Liver (tissue), 10 donors: ENCODE measurements at places on chromosomes 1 and 21. TPM values are rescaled to one million over a fixed set of nuclear protein-coding genes. Genes with fewer than 3 reads are reported as not detected.

The IGSF3 gene
- total RNA-seq, result 5.4 TPM

The CACNA1E gene
- total RNA-seq, result under 0.01 TPM

The UBE2U gene
- not detected for total RNA-seq

DNA sequence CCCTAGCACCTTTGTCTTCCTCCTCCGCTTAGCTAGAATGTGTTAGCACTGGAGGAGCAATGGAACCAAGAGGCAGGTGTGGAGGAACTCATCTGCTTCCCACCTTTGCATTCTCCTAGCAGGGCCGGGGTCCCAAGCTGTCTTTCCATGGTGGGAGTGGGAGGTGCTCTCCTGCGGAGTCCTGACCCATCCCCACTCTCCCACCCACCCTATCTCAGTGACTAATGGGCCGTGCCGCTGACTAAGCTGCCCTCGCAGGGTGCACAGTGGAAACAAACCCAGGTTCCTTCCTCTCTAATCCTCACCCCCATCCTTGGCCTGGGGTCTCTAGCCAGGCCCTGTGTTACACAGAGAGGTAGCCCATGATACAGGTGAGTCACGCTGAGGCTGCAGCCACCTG is 177.5 kb downstream of the HIVEP3 start:
- H3K27ac ChIP-seq, result no peak overlapping the region
- no peak overlapping the region for H3K4me3 ChIP-seq
- H3K4me1 ChIP-seq, result no peaks in the 10 kb centered on the region

- DNase-seq, result no peak
- no peaks in the 10 kb centered on the region for H3K4me1 ChIP-seq
- no peak overlapping the region for H3K27ac ChIP-seq
- peaks cover 4% of the 10 kb centered on the region for H3K27me3 ChIP-seq
- no peaks in the 10 kb centered on the region for H3K36me3 ChIP-seq
- no peak overlapping the region for H3K4me3 ChIP-seq
Observed at GRCh38 chr1:48309564-48310082, 87.1 kb downstream of the SLC5A9 start.
